ENCODE measurements at places on chromosomes 4 and X.

GRCh38 chrX:155216940-155217440 is 730 bp downstream of the VBP1 start:
- DNase-seq = no peak

- no peak for DNase-seq
Observed at GRCh38 chr4:65893271-65893670, 223.0 kb upstream of the EPHA5 start.

GRCh38 chr4:184283659-184284335 is 66.1 kb upstream of the ENPP6 start:
- DNase-seq = no peak

DNA sequence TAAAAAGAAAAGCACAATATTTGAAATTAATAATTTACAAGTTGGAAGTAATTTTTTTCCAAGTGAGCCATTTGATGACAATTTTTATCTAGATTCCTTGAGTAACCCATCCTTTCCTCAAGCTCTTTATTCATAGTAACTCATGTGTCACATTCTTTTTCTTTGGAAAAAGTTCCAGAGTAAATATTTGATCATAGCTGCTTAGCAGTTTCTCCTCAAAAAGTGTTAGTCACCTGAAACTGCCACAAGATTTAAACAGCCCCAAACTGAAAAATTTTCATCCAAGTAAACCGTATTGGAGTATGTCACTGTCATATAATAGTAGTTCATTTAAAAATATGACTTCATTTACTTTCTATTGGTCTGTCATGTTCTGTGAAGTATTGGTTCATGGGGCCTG is 94.6 kb upstream of the CASK start:
- no peak for DNase-seq

- peak; percentile 47 for DNase-seq
Observed at GRCh38 chr4:143773998-143774895, 73.8 kb upstream of the FREM3 start.

- DNase-seq = peak; percentile 5
Observed at GRCh38 chr4:66691101-66691500, 854.2 kb downstream of the CENPC start.

GRCh38 chrX:132855780-132856341 is 102.6 kb downstream of the HS6ST2 start:
- no peak for DNase-seq

- peak; percentile 33 for DNase-seq
Observed at GRCh38 chr4:58214376-58214775, 1104.2 kb upstream of the IGFBP7 start.

DNA sequence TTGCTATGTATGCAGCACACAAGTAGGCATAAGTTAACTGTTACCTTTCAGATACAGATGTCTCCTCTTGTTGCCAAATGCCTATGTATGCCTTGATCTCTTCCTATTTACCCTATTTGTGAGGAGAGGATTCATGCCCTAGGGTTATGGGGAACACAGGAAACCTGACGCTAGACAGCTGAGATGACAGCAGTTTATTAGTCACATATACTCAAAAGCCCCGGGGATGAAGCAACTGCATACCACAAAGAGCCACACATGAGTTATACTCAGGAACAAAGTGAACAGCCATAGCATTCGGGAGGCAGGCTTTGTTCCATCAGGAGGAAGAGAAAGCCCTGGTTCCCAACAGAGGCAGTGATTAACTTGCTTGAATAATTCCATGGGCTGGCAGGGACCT is 1011.7 kb upstream of the PCDH7 start:
- DNase-seq = no peak

DNA sequence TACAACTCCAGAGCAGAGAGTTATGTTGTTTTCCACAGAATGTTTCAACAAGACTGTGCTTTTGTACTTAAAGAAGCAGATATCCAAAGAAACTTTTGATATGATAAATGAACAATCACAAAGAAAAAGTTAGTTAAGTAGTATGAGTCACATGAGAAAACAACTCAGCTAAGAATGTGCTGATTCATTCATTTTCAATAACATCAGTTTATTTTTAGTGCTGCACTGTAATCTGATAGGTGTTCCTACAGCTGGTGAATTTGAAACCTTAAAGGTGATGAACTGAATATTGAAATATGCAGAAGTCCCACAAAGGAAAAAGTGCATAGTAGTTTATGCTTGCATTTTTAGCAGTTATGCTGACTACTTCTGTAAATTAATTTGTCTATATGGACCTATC is 180.3 kb upstream of the TENM3 start:
- no peak for DNase-seq

- no peak for DNase-seq
Observed at GRCh38 chrX:30065226-30065625, 150.1 kb upstream of the MAGEB2 start.

GRCh38 chr4:156961196-156962057 is 10.2 kb downstream of the PDGFC start:
- DNase-seq = no peak

- DNase-seq = peak; percentile 52
Observed at GRCh38 chrX:21943460-21944135, 3.1 kb downstream of the SMS start.

DNA sequence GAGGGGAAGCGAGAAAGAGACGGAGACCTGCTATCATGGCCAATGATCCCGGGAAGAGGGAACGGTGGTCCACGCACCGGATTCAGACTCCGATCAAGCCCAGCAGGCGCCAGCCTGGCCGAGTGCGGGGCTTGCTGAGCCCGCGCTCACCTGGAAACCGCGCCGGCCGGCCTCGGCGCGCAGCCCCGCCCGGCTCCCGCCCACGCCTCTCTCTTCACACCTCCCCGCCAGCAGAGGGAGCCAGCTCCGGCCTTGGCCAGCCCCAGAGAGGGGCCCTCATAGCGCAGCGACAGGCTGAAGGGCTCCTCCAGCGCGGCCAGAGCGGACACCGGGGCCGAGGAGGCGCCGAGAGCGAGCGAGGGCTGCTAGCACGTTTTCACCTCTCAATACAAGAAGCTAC is 36.8 kb upstream of the SPANXN2 start:
- peak; percentile 53 for DNase-seq

GRCh38 chrX:16185725-16186136 is 18.4 kb downstream of the MAGEB17 start:
- DNase-seq = no peak

DNA sequence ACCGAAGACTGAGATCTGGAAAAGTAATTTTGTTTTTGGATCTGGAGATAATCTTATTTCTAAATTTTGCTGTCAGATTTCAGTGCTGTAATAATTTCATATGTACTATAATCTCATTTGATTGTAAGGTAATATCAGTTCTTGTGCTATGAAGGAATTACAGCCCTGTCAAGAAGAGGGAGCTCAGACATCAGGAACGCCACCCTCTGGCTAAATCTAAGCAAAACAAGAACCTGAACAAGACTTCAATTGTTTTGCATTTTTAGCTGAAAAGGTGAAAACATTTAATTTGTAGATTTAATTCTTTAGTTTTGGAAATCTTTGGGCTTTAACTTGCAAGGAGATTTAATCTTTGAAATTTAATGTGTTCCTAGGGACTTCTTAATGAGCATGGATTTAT is 525.4 kb upstream of the HS3ST1 start:
- DNase-seq = no peak

GRCh38 chr4:22071749-22072148 is 123.2 kb upstream of the KCNIP4 start:
- DNase-seq = no peak
